ENCODE measurements at places on chromosomes 12 and 14. TPM values are rescaled to one million over a fixed set of nuclear protein-coding genes. Genes with fewer than 3 reads are reported as not detected.

DNA sequence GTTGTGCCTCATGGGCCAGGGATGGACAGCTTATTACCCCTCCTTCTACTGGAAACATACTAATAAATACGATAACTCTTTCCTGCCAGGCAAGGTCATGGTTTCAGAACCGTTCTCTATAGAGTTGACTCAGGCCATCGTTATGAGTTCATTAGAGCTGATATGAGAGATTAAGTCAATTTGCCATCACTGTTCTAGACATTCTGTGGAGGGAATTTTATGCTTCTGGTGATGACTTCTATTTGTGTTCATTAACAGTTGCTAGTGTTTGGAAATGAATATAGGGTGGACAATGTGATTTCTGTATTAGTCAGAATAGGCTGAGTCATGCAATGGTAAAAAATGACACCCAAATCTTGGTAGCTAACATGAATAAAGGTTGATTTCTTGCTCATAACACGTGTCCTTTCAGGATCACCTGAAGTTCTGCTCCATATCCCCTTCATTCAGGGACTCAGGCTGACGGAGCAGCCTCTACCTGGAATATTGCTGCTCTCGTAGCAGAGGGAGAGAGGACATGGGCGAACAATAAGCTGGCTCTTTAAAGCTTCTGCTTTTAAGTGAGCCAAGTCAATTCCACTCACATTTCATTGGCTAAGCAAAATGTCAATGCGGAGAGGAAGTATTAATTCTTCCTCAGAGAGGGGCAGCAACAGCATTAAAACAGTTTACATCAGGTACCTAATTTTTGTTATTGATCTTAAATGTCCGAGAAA lies 18.5 kb upstream of the TBPL2 start:
- no peaks in the 10 kb centered on the region for H3K36me3 ChIP-seq
- peaks cover 8% of the 10 kb centered on the region for H3K4me1 ChIP-seq
- no peak overlapping the region for H3K4me3 ChIP-seq
- H3K27me3 ChIP-seq: peaks cover 9% of the 10 kb centered on the region

DNA sequence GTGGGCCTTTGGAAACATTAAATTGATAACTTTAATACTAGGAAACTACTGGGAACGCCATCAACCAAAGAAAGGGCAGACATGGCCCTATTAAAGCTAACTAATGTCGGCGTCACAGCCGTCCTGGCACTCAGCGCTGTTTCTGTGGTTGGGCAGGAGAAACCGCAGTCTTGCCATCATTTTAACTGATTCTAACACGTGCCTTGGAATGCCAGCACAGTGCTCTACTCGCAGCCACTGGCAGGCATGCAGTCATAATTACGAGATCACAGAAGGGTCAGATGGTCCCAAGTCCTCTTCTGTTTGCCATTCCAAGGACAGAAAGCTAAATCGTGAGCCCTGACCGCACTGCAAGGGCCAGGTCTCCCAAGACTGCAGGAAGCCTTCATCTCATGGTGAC lies 75.2 kb downstream of the RIMBP2 start:
- H3K36me3 ChIP-seq: no peaks in the 10 kb centered on the region
- no peak overlapping the region for H3K4me3 ChIP-seq
- DNase-seq: no peak
- no peaks in the 10 kb centered on the region for H3K4me1 ChIP-seq

DNA sequence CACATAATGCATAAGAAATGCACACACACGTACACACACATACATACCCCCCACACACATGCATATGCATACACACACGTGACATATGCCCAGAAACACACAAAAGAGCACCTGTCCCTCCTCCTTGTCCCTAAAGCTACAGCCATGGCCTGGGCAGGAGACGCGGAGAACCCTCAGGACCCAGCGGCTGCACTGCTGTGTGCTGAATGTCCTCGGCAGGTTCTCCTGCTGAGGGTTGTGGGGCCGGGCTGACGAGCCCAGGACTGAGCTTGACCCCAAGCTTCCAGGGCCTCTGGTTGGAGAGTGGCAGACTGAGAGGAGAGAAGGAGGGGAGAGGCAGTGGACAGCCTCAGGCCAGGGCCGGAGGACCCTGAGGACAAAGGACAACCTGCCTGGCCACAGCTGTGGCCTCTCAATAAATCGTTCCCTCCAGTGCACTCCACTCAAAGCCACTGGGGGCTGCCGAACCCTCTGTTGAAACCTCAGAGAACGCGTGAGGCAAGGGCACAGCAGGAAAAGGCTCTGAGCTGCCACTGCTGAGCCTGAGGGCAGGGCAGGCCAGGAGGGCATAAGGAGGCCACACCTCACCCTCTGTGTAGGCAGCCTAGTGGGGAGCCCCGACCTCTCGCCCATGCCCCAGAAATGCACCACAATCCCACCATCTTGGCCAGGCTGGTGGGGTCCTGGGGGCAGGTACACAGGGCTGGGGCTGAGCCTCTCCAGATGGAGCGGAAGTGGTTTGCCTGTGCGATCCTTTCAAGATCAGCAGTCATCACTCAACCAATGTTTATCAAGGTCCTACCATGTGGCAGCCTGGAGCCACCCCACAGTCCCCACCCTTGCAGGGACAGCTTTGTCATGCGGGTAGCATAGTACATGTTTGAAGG lies 3.1 kb downstream of the CACNA2D4 start:
- H3K27ac ChIP-seq: no peak overlapping the region
- no peak overlapping the region for H3K4me3 ChIP-seq
- peaks cover 31% of the 10 kb centered on the region for H3K4me1 ChIP-seq
- no peak for DNase-seq
- no peaks in the 10 kb centered on the region for H3K36me3 ChIP-seq
- no peaks in the 10 kb centered on the region for H3K27me3 ChIP-seq

DNA sequence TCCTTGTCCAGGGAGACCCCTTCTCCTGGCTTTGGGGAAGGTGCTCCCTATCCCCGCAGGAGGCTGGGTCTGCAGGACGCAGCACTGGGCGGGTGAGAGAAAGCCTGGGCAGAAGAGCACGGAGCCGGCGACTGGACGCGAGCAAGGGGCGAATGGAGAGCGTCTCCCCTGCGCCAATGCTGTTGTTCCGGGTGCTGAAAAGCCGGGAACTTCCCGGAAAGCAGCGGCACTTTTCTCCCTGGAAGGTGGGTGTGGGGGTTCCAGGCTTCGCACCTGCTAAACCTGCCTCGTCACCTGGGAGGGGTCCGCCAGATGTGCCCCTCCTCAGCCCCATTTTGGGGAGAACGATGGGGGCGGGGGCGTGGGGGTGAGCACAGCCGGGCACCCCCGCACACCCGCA lies 417.1 kb upstream of the TMTC1 start:
- no peak overlapping the region for H3K27ac ChIP-seq
- H3K27me3 ChIP-seq: peaks cover 43% of the 10 kb centered on the region
- H3K4me1 ChIP-seq: no peaks in the 10 kb centered on the region
- H3K4me3 ChIP-seq: peak overlapping the region; percentile 17
- peak; percentile 30 for DNase-seq

GRCh38 chr14:69005432-69006148 lies 26.5 kb upstream of the ACTN1 start:
- H3K4me1 ChIP-seq: peaks cover 3% of the 10 kb centered on the region
- H3K36me3 ChIP-seq: no peaks in the 10 kb centered on the region
- no peaks in the 10 kb centered on the region for H3K27me3 ChIP-seq
- no peak overlapping the region for H3K4me3 ChIP-seq
- H3K27ac ChIP-seq: no peak overlapping the region

- H3K4me1 ChIP-seq: peaks cover 3% of the 10 kb centered on the region
- no peaks in the 10 kb centered on the region for H3K27me3 ChIP-seq
- H3K4me3 ChIP-seq: no peak overlapping the region
- no peak for DNase-seq
- H3K36me3 ChIP-seq: no peaks in the 10 kb centered on the region
- no peak overlapping the region for H3K27ac ChIP-seq
Observed at GRCh38 chr12:30962047-30962446, 35.5 kb downstream of the TSPAN11 start.

DNA sequence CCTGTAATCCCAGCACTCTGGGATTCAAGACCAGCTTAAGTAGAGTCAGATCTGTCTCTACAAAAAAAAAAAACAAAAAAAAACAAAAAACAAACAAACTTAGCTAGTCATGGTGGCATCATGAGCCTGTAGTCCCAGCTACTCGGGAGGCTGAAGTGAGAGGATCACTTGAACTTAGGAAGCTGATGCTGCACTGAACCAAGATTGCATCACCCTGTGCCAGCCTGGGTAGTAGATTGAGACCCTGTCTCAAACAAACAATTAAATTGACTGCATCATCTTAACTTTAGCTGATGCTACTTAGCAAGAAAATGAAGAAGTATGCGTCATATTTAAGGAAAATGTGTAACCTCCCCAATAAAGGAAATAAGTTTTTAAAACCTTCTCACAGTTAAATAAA lies 136.6 kb upstream of the ATXN7L3B start:
- no peaks in the 10 kb centered on the region for H3K36me3 ChIP-seq
- no peak for DNase-seq

DNA sequence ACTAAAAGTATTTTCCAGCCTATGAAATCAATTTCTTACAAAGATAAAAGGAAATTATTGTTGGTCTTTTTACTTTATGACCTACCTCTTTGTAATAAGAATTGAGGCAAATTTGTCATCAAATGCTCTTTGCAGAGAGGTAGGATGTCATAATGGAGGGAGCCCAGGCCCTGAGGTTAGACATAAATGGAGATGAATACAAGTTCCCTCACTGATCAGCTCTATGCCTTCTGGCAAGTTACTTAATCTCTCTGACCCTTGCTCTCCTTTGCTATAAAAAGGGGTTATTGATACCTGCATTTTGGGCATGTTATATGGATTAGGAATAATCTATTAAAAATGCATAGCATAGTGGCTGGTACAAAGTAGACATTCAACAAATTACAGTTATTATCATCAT lies 146.9 kb upstream of the KRR1 start:
- no peaks in the 10 kb centered on the region for H3K27me3 ChIP-seq
- no peak overlapping the region for H3K27ac ChIP-seq
- H3K4me1 ChIP-seq: no peaks in the 10 kb centered on the region
- no peak overlapping the region for H3K4me3 ChIP-seq

The SLC22A17 gene
- total RNA-seq: 66.6 TPM

The FOXA1 gene
- not detected for total RNA-seq

The TSPAN19 gene
- total RNA-seq: 0.06 TPM

Measured in cardiac muscle cell (in vitro differentiated cells and primary cell).